ENCODE measurements at places on chromosomes 13 and 19. TPM values are rescaled to one million over a fixed set of nuclear protein-coding genes. Genes with fewer than 3 reads are reported as not detected.

GRCh38 chr19:18107235-18107634 lies 9.7 kb downstream of the MAST3 start:
- H3K4me3 ChIP-seq, result no peak overlapping the region
- H3K27ac ChIP-seq, result no peak overlapping the region
- no peak for DNase-seq
- H3K36me3 ChIP-seq, result no peaks in the 10 kb centered on the region

DNA sequence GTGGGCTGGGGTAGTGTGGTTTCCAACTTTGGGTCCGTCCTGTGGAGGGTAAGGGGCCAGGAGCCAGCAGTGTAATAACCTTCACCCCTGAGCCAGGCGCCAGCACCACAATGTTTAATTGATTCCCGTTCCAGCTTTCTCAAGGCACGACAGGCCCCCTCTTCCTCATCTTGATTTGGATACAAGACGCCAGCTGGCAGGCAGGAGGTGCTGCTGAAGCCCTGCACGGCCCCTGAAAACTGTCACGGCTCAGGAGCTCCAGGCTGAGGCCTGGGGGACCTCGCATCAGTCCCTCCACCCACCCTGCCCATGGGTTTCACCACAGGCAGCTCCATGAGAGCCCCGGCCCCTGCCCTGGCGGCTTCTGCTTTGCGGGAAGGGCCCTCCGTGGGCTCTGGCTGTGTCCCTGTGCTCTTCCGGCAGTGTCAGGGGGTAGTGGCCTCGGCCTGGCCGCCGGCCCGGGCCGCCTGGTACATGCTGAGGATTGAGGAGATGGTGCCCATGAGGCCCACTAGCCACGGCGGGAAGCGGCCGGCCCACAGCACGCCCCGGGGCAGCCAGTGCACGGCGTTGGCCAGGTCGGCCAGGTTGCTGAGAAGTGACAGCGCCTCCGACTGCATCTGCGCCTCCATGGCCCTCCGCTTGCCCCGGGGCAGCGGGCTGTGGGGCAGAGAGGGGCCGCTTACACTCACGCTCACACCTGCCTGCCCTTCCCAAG lies 11.9 kb downstream of the PEX11G start:
- no peak overlapping the region for H3K4me3 ChIP-seq
- H3K36me3 ChIP-seq, result no peaks in the 10 kb centered on the region
- no peaks in the 10 kb centered on the region for H3K4me1 ChIP-seq
- no peaks in the 10 kb centered on the region for H3K27me3 ChIP-seq
- H3K27ac ChIP-seq, result no peak overlapping the region
- DNase-seq, result no peak

GRCh38 chr13:84894749-84895148 lies 904.5 kb downstream of the SLITRK6 start:
- H3K36me3 ChIP-seq, result no peaks in the 10 kb centered on the region
- H3K27ac ChIP-seq, result no peak overlapping the region
- H3K4me3 ChIP-seq, result no peak overlapping the region
- H3K4me1 ChIP-seq, result no peaks in the 10 kb centered on the region

DNA sequence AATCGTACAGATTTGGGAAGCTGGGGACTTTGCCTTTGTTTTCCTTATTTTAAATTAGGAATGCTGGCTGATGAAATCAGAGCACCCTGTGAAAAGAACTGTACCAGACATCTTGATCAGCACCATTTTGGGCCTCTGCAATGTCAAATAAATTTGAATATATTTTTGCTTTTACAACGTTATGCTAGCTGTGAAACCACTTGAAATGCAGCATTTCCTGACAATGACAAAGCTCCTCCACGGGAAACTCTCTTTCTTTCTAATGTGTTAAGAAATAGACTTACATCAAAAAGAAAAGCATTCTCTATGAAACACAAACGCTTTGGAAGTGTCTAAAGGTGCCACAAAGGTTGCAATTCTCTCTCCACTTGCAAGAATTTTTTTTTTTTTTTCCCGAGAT lies 47.1 kb upstream of the MAP3K10 start:
- no peaks in the 10 kb centered on the region for H3K36me3 ChIP-seq
- no peak overlapping the region for H3K27ac ChIP-seq
- H3K4me3 ChIP-seq, result no peak overlapping the region
- H3K4me1 ChIP-seq, result no peaks in the 10 kb centered on the region
- H3K27me3 ChIP-seq, result peaks cover 4% of the 10 kb centered on the region
- no peak for DNase-seq

GRCh38 chr19:45717983-45718650 lies 12.6 kb downstream of the FBXO46 start:
- H3K27me3 ChIP-seq, result no peaks in the 10 kb centered on the region
- peak overlapping the region; percentile 61 for H3K4me3 ChIP-seq
- no peaks in the 10 kb centered on the region for H3K4me1 ChIP-seq
- DNase-seq, result no peak

- H3K4me1 ChIP-seq, result peaks cover 5% of the 10 kb centered on the region
- H3K27ac ChIP-seq, result no peak overlapping the region
- H3K27me3 ChIP-seq, result peaks cover 2% of the 10 kb centered on the region
Observed at GRCh38 chr19:39308531-39309304, 11.9 kb downstream of the LRFN1 start.

DNA sequence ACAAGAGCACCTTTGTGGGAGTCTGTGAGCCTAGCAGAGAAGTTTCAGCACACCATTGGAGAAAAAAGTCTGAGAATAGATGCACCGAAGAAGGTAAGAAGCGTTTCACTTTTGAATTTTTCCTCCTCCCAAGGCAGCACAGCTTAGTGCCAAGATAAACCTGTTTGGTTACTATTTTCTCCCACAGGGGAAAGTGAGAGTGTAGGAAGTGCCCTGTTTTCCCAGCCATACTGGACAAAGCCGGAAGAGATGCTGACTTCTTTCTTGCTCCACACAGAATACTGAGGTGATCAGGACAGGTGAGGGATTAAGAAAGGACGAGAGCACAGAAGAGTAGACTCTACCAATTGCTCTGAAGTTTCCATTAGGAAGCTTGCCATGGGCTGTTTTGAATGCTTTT lies 1011.0 kb upstream of the MIR17HG start:
- H3K4me1 ChIP-seq, result no peaks in the 10 kb centered on the region
- no peaks in the 10 kb centered on the region for H3K36me3 ChIP-seq
- H3K27ac ChIP-seq, result no peak overlapping the region
- no peak for DNase-seq
- no peaks in the 10 kb centered on the region for H3K27me3 ChIP-seq
- no peak overlapping the region for H3K4me3 ChIP-seq

GRCh38 chr19:15296841-15297415 lies 35.4 kb downstream of the BRD4 start:
- H3K36me3 ChIP-seq, result no peaks in the 10 kb centered on the region
- H3K27ac ChIP-seq, result peak overlapping the region; percentile 40
- H3K27me3 ChIP-seq, result no peaks in the 10 kb centered on the region
- peaks cover 46% of the 10 kb centered on the region for H3K4me1 ChIP-seq
- DNase-seq, result no peak
- no peak overlapping the region for H3K4me3 ChIP-seq

GRCh38 chr13:20709782-20710181 lies 6.3 kb downstream of the IL17D start:
- no peaks in the 10 kb centered on the region for H3K36me3 ChIP-seq
- H3K4me1 ChIP-seq, result no peaks in the 10 kb centered on the region
- H3K27ac ChIP-seq, result no peak overlapping the region

DNA sequence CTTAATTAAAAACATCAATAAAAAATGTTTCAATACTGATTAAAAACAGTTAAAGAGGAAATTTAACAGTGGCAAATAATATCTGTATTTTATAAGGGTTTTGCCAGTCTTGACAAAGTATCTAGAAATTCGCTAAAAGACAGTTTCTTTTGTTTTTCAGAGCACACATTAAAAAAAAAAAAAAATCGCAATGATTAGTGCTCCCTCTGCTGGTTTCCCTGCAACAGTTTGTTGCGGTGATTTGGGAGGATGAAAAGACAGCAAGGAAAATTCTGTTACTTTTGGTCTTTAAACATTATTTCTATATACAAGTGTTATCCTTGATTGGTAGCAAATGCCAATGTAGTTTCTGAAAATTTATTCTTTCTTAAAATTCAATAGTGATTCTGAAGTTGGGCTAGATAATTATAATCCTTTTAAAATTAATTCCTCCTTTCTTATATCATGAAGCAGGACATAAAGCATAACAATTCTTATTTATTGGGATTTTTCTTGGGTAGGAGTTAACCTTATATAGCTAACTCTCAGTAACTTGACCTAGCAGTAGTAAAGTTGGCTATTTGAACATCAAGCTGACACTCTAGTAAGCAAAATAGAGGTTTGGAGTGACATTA lies 23.1 kb upstream of the SPRY2 start:
- no peaks in the 10 kb centered on the region for H3K36me3 ChIP-seq
- no peaks in the 10 kb centered on the region for H3K27me3 ChIP-seq
- no peak overlapping the region for H3K27ac ChIP-seq
- H3K4me3 ChIP-seq, result no peak overlapping the region
- H3K4me1 ChIP-seq, result no peaks in the 10 kb centered on the region
- no peak for DNase-seq

- H3K27ac ChIP-seq, result peak overlapping the region; percentile 48
- no peaks in the 10 kb centered on the region for H3K27me3 ChIP-seq
- peaks cover 9% of the 10 kb centered on the region for H3K4me1 ChIP-seq
- H3K36me3 ChIP-seq, result no peaks in the 10 kb centered on the region
- no peak for DNase-seq
Observed at GRCh38 chr19:11159598-11160439, 4.2 kb upstream of the SPC24 start.

DNA sequence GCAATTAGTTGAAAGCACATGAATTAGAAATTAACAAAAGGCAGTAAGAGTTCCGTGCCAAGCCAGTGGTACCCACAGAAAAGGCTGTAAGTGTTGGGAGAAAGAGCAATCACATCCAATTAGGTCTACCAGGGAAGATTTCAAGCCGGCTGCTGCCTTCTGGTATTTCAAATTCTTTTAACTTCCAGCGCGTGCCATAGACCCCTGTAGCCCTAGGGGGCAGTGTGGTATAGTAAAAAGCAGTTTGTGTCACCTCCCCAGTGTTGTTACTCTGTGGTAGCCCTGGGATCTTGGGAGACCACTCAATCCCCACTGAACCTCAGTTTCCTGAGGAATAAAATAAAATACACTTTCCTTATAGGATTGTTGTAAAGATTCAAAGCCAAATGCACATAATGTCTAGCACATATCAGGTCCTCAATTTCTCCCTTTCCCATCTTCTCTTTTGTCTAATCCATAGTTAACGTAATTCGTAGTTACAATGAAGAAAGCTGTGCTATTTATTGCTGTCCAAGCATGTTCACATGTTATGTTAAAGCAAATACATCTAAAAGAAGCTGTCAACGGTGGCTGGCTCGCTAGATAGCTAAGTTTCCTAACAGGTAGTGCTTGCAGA lies 230.2 kb downstream of the TDRD3 start:
- H3K4me1 ChIP-seq, result no peaks in the 10 kb centered on the region
- no peak for DNase-seq
- H3K27me3 ChIP-seq, result no peaks in the 10 kb centered on the region
- H3K36me3 ChIP-seq, result no peaks in the 10 kb centered on the region

- DNase-seq, result no peak
- no peak overlapping the region for H3K27ac ChIP-seq
- H3K36me3 ChIP-seq, result peaks cover 4% of the 10 kb centered on the region
- no peak overlapping the region for H3K4me3 ChIP-seq
- no peaks in the 10 kb centered on the region for H3K27me3 ChIP-seq
- H3K4me1 ChIP-seq, result peaks cover 10% of the 10 kb centered on the region
Observed at GRCh38 chr13:113220141-113220598, 10.8 kb downstream of the CUL4A start.

GRCh38 chr13:100197591-100198365 lies 108.9 kb downstream of the PCCA start:
- no peaks in the 10 kb centered on the region for H3K36me3 ChIP-seq
- no peaks in the 10 kb centered on the region for H3K27me3 ChIP-seq
- no peaks in the 10 kb centered on the region for H3K4me1 ChIP-seq
- peak overlapping the region; percentile 54 for H3K27ac ChIP-seq
- peak; percentile 50 for DNase-seq

DNA sequence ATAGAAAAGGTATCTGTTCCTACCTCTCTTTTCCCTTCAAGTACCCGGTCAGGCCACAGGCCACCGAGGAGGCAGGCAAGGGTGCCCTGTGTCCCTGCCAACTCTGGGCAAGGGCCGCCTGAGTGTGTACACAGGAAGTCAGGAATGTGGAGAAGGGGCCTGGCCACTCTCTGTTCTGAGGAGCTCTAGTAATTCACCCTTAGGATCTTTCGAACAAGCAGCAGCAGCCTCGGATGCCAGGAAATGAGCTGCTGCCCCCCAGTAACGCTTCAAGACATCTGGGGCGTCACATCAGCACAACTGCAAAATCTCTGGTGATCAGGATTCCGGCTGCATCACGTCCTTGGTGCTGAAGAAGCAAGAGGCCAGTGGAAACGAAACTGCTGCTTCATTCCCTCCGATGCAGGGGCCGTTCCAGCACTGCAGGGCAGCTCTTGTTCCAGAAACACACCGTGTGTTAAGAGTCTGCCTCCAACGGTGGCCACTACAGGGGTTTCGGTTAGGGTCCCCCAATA lies 2.0 kb downstream of the RAB20 start:
- peaks cover 2% of the 10 kb centered on the region for H3K4me1 ChIP-seq
- peak overlapping the region; percentile 59 for H3K4me3 ChIP-seq
- no peaks in the 10 kb centered on the region for H3K36me3 ChIP-seq

- H3K27ac ChIP-seq, result no peak overlapping the region
- no peaks in the 10 kb centered on the region for H3K27me3 ChIP-seq
- H3K36me3 ChIP-seq, result no peaks in the 10 kb centered on the region
- H3K4me1 ChIP-seq, result no peaks in the 10 kb centered on the region
- DNase-seq, result no peak
Observed at GRCh38 chr19:14035706-14036105, 4.1 kb downstream of the IL27RA start.

DNA sequence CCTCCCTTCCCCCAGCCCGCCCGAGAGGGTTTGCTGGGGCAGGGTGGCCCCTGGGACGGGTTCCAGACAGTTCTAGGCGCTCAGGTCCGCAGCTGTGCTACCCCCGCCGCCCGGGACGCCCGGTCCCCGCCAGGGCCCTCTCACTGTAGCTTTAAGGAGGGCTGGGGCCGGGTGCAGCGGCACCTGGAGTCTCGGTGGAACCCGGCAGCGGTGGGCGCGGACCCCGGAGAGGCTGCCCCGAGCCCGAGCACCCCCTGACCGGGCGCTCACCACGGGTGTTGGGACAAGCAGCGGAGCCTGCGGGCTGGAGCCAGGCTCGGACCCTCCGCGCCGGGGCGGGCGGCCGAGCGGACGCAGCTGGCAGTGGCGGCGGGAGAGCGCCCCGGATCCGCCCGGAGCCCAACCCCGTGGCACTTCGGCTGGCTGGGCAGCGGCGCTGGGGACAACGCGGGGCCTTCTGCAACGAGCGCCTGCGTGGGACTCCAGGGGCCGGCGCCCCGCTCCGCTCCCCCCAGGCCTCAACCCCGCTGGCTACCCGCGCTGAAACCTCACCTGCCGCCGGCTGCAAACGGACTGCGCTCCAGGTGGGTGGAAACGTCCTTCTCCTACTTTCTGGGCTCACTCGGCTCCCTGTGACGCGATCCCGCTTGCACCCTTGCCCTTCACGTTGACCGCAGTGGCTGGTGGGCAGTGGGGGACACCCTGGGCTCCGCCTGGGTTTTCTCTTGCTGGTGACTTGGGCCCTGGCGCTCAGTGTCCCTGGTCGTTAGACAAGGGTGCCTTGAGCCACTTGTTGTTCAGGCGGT lies 81.1 kb downstream of the ZNF429 start:
- no peaks in the 10 kb centered on the region for H3K36me3 ChIP-seq
- H3K4me3 ChIP-seq, result peak overlapping the region; percentile 61
- DNase-seq, result peak; percentile 13
- H3K27me3 ChIP-seq, result no peaks in the 10 kb centered on the region
- H3K27ac ChIP-seq, result peak overlapping the region; percentile 68

Gene FCER2
- total RNA-seq, result not detected

Gene OR2Z1
- not detected for total RNA-seq

Gene HCST
- not detected for total RNA-seq

Gene SLC7A10
- 3.5 TPM for total RNA-seq

Gene CFD
- total RNA-seq, result 92.2 TPM

Gene CAPN12
- total RNA-seq, result 2.3 TPM

Gene KLHL1
- total RNA-seq, result not detected

Gene NR2F6
- 91.7 TPM for total RNA-seq

Gene C19orf38
- 0.91 TPM for total RNA-seq

Gene ZNF576
- total RNA-seq, result 30.6 TPM

Gene ODAD3
- 1.3 TPM for total RNA-seq
